ENCODE measurements at places on chromosomes 2 and 18.

DNA sequence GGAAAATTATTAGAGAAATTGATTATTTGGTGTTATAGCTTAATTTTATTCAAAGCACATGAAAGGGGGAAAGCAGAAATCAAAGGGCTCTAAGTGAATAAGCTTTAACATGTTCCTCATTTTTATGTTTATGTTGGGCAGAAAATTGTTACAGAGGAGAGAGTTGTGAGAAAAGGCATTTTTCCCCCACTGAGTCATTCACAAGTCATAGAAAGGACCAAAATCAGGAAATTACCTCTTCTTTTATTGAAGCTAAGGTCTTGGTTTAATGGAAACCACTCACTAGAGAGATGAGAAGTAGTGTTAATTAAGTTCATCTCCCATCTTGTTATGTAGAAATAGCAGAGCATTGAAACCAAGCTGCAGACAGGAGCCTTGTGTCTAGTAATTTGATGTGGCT lies 175.3 kb upstream of the THUMPD2 start:
- peak; percentile 70 for DNase-seq

GRCh38 chr2:237878321-237879057 lies 19.1 kb downstream of the RAMP1 start:
- no peak for DNase-seq

GRCh38 chr18:50061876-50062517 lies 132.9 kb downstream of the MYO5B start:
- no peak for DNase-seq

DNA sequence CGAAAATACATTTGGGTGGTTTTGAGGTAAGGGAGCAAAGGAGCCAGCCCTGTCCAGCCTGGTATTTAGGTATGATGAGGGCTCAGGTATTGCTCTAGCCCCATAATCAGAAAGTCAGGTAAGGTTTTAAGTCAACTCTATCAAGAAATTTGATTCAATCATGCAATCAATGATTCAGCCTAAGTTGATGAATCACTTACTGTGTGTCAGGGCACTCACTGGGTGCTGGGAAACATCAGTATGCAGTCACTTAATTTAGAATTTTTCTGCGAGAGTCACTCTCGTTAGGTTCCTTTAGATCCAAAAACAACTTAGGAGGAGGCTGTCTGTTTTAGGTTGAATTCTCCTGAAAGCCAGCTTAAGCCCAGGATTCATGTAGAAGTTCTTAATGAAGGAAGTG lies 17.7 kb upstream of the SERPINB2 start:
- DNase-seq, result peak; percentile 51

GRCh38 chr2:112026509-112026908 lies 28.6 kb upstream of the TMEM87B start:
- DNase-seq, result no peak

- DNase-seq, result peak; percentile 19
Observed at GRCh38 chr2:120783371-120783791, 47.7 kb downstream of the GLI2 start.

- no peak for DNase-seq
Observed at GRCh38 chr2:152541712-152542111, 175.5 kb downstream of the PRPF40A start.

GRCh38 chr2:109406301-109406700 lies 207.5 kb downstream of the SEPTIN10 start:
- DNase-seq, result no peak

DNA sequence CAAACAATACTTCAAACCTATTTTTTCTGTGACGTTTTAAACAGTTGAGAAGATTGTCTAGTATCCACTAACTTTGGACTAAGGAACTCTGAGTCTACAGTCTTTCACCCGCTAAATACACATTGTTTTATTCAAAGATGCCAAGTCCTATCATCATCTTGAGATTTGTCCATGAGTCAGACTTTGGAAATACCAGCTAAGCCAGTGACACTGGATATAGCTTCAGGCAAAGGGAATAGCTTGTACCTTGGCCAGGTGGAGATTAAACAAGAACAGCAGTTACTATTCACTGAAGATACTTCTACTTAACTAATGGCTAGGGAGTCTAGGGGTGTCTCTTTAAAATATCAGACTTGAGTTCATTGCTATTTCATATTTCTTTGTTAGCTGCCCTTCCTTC lies 137.5 kb downstream of the COMMD1 start:
- peak; percentile 18 for DNase-seq

GRCh38 chr2:145119225-145119624 lies 599.3 kb upstream of the ZEB2 start:
- DNase-seq, result no peak

- no peak for DNase-seq
Observed at GRCh38 chr2:104430359-104430740, 423.6 kb upstream of the POU3F3 start.

DNA sequence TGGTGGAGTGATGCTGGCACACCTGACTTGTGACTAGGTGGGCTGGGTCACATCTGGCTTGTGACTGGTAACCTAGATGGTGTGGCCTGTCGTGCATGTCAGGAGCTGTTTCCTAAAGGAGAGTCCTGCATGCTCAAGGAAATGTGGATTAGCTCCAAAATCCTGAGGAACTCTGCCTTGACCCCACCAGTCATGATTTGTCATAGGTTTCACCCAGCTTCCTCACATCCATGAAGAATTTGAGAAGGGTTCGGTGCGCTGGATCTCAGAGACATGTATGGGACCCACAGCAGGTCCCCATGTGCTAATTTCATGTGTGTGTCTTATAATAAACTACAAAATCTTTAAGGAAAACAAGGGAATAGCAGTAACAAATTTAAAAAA lies 107.2 kb downstream of the COL6A3 start:
- DNase-seq, result no peak

GRCh38 chr2:62452701-62453454 lies 53.1 kb downstream of the TMEM17 start:
- no peak for DNase-seq

DNA sequence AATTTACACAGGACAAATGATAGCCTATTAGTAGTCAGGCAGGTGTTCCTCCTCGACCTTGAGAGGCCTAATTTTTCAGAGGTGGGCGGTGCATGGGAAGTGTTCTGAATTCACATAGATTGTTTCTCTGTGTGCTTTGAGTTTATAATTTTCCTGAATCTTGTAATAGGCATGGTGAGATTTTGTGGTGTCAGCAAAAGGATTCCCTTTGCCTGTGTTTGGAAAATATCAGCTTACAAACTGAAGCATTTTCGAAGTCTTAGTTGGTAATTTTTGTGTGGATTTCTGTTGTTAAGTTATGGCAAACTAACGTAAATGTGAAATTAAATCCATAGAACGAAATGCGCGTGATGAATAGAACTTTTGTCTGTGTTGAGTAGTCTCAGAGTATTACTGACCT lies 194.0 kb upstream of the RBMS1 start:
- no peak for DNase-seq

GRCh38 chr2:140880573-140880972 lies 1250.2 kb downstream of the LRP1B start:
- peak; percentile 33 for DNase-seq

DNA sequence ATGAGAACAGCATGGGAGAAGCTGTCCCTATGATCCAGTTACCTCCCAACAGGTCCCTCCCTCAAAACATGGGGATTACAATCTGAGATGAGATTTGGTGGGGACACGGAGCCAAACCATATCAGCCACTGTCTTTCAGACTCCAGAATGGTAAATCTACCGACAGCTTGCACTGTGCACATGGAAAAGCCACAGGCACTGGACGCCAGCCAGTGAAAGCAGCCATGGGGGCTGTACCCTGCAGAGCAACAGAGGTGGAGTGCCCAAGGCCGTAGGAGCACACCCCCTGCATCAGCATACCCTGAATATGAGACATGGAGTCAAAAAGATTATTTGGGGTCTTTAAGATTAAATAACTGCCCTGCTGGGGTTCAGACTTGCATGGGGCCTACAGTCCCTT lies 218.4 kb downstream of the PDE1A start:
- no peak for DNase-seq

- DNase-seq, result no peak
Observed at GRCh38 chr2:221203125-221203524, 369.0 kb downstream of the EPHA4 start.

DNA sequence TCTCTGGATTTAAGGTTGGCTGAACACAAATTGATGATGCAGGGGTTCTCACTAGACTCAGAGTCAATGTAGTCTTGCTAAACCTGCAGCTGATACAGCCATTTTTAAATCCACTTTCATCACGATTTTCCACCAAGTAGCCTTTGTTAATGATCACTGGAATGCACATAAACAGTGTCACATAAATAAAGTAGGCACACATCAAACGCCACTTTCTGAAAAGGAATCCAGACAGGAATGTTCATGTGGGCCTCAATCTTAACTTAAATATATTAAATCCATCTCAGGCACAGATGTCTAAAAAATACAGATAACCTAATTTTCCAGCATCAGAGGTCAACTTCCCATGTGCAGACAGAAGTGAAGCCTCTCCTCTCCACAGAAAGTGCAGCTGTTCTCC lies 58.3 kb downstream of the LAMA1 start:
- DNase-seq, result no peak

- DNase-seq, result peak; percentile 0
Observed at GRCh38 chr18:53534695-53535094, 689.8 kb downstream of the MBD2 start.

DNA sequence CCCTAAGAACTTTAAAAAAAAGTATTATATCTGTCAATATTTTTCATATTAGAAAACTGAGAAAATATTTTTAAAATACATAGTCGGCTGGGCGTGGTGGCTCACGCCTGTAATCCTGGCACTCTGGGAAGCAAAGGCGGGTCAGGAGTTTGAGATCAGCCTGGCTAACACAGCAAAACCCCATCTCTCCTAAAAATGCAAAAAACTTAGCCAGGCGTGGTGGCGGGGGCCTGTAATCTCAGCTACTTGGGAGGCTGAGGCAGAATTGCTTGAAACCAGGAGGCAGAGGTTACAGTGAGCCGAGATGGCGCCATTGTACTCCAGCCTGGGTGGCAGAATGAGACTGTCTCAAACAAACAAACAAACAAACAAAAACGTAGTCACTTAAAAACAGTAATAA lies 5.1 kb upstream of the KCMF1 start:
- DNase-seq, result no peak

GRCh38 chr2:1868683-1869141 lies 124.4 kb upstream of the PXDN start:
- DNase-seq, result no peak

DNA sequence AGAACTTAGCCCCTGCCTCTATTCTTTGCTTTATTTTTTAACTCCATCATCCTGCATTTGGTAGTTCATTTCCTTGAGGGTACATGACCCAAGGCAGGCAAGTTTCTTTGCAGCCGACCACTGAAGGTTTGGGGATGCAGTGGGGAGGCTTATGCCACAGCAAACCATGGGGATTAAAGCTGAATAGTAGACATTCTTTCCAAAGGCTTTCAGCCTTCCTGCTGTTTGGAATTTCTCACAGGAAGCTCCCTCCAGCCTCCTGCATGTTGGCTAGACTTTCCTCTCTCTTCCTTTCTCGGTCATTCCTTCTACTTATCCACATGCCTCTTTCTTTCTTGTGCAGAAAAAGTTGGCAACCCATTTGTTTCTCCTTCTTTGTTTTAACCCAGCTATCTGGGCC lies 77.3 kb downstream of the SOCS6 start:
- no peak for DNase-seq

GRCh38 chr2:153299809-153300208 lies 178.8 kb downstream of the RPRM start:
- no peak for DNase-seq

- peak; percentile 37 for DNase-seq
Observed at GRCh38 chr2:9398881-9399780, 24.2 kb downstream of the ITGB1BP1 start.

GRCh38 chr2:99607861-99608491 lies 118.2 kb upstream of the REV1 start:
- DNase-seq, result no peak

DNA sequence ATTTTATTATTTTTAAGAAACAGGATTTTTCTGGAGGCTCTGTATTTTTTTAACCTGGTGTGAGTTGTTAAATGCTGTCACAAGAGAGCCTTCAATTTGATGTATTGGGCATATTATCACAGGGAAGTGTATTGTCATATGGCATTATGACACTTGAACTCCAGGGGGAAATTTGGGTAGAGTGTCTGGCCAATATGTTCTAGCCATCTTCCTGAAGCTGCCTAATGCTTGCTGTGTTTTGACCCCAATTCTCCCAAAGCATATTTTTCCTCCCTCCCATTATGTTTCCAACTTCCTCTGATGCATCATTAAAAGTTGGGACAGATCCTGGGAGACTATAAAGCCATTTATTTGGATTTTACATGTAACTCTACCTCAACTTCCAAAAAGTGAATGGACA lies 214.1 kb upstream of the SESTD1 start:
- DNase-seq, result no peak

- no peak for DNase-seq
Observed at GRCh38 chr2:67724261-67724660, 327.1 kb downstream of the ETAA1 start.

DNA sequence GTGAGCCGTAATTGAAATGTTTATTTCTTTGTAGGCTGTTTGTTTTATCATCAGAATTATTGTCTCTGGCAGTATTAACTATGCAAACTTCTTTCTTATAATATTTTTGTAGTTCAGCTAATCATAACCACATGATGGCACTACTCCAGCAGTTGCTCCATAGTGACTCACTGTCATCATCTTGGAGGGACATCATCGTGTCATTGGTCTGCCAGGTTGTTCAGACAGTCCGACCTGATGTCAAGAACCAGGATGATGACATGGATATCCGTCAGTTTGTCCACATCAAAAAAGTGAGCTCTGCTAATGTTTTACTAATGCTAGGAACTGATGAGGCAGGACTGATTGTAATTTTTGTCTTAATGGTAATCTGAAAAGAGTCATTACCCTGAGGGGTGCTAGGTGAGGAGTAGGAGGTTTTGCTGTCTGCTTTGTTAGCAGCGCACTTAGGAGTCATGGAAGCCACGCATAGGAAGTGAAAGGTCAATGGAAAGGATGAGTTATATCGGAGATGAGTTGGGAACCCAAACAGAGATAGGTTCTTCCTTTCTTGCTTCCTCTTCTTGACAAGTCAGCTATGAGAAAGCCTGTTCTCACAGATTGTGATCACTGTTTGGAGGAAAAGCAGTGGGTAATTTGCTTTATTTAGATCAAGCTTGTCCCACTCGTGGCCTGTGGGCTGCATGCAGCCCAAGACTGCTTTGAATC lies 49.2 kb downstream of the PIKFYVE start:
- DNase-seq, result peak; percentile 87

GRCh38 chr18:22186484-22186971 lies 17.1 kb downstream of the GATA6 start:
- DNase-seq, result no peak

GRCh38 chr2:65019010-65019409 lies 29.8 kb downstream of the SLC1A4 start:
- no peak for DNase-seq

DNA sequence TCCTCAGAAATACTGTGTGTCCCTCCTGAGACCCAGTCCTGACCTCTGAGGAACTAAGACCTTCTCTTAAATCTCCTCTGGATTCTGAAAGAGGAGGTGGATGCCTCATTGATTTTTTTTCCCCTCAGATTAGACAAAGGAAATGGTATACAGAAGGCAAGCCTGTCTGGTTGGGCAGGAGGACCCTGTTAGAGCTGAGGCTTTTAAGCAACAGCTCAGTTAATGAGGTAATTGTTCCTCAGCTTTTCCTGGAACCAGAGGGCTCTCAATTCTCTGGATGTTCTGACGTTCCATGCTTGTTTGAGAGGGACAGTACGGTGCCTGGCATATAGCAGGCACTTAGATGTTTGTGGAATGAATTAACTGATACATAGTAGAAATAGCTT lies 61.7 kb upstream of the MCFD2 start:
- no peak for DNase-seq

GRCh38 chr2:83006961-83007360 lies 1452.1 kb downstream of the SUCLG1 start:
- DNase-seq, result no peak

Measured in foreskin fibroblast (primary cell).